ENCODE measurements at places on chromosomes 3 and 15. TPM values are rescaled to one million over a fixed set of nuclear protein-coding genes. Genes with fewer than 3 reads are reported as not detected.

SUCNR1 gene
- not detected for total RNA-seq

RTP1 gene
- total RNA-seq = not detected

HEMK1 gene
- total RNA-seq = 20.5 TPM

C2CD4A gene
- total RNA-seq = not detected

DZIP1L gene
- total RNA-seq = 18.1 TPM

CCR5 gene
- not detected for total RNA-seq

SETMAR gene
- total RNA-seq = 12.1 TPM

TEX55 gene
- total RNA-seq = not detected

SLC28A1 gene
- total RNA-seq = not detected

KLF15 gene
- 8.3 TPM for total RNA-seq

SH2D7 gene
- not detected for total RNA-seq

C3orf85 gene
- not detected for total RNA-seq

GRK7 gene
- not detected for total RNA-seq

SLC22A14 gene
- 0.29 TPM for total RNA-seq

ASTE1 gene
- 4.5 TPM for total RNA-seq

PLSCR4 gene
- 0.75 TPM for total RNA-seq

DUOXA2 gene
- not detected for total RNA-seq

CTXN2 gene
- total RNA-seq = not detected

CCR9 gene
- total RNA-seq = not detected

CCDC39 gene
- total RNA-seq = not detected
